ENCODE measurements at places on chromosomes 13 and 19. TPM values are rescaled to one million over a fixed set of nuclear protein-coding genes. Genes with fewer than 3 reads are reported as not detected.

Gene WDR88
- total RNA-seq, result not detected

- H3K4me1 ChIP-seq, result peaks cover 15% of the 10 kb centered on the region
- peak; percentile 35 for DNase-seq
- peaks cover 12% of the 10 kb centered on the region for H3K36me3 ChIP-seq
Observed at GRCh38 chr19:10769533-10770491, 51.9 kb downstream of the DNM2 start.

- no peaks in the 10 kb centered on the region for H3K27me3 ChIP-seq
- no peaks in the 10 kb centered on the region for H3K36me3 ChIP-seq
- no peak overlapping the region for H3K4me3 ChIP-seq
- DNase-seq, result peak; percentile 59
Observed at GRCh38 chr19:38134540-38135149, 89.4 kb downstream of the DPF1 start.

- H3K36me3 ChIP-seq, result no peaks in the 10 kb centered on the region
- no peak overlapping the region for H3K27ac ChIP-seq
- DNase-seq, result no peak
- H3K27me3 ChIP-seq, result peaks cover 5% of the 10 kb centered on the region
Observed at GRCh38 chr13:23391752-23392151, 41.8 kb downstream of the SACS start.

DNA sequence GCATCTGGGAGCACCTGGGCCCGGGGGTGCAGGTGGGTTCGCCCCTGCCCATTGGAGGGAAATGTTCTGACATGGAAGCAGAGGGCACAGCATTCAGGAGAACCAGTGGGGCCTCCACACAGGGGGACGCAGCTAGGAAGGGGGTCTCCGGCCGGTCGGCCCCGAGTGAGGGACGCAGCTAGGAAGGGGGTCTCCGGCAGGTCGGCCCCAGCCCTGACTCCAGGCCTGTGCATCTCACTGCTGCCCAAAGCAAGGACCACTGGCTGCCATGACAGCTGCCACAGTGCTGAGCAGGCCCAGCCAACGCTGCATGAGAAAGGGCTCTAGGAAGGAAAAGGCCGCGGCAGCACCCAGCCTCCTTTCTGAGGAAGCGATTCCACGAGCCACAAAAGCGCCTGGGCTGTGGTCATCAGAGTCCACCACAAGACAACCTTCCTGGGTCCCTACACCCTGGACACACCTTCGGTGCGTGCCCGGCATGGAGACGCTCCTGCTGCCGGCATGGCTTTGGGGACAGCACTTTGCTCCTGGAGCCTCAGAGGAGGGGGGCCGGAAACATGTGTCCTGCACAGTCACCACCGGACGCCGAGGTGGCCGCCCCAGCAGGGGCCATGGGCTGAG lies 9.7 kb downstream of the RASA3 start:
- no peaks in the 10 kb centered on the region for H3K27me3 ChIP-seq
- H3K36me3 ChIP-seq, result peaks cover 22% of the 10 kb centered on the region
- peak overlapping the region; percentile 75 for H3K27ac ChIP-seq
- peak; percentile 9 for DNase-seq

GRCh38 chr19:28929006-28929405 lies 283.9 kb downstream of the UQCRFS1 start:
- H3K36me3 ChIP-seq, result no peaks in the 10 kb centered on the region
- no peak overlapping the region for H3K4me3 ChIP-seq
- no peaks in the 10 kb centered on the region for H3K4me1 ChIP-seq

DNA sequence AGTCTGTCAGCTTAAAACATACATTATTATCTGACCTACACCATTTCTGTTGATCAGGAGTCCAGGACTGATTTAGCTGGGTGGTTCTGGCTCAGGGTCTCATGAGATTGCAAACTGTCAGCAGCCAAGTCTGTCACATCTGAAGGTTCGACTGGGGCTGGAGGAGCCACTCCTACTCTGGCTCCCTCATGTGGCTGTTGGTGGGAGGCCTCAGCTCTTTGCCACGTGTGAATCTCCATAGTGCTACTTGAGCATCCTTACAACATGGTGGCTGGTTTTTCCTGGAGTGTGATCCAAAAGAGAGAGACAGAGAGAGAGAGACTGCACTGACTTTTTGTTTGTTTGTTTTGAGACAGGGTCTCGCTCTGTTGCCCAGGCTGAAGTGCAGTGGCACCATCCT lies 63.6 kb upstream of the NFIC start:
- peak; percentile 23 for DNase-seq
- H3K4me3 ChIP-seq, result no peak overlapping the region
- H3K27ac ChIP-seq, result no peak overlapping the region
- H3K36me3 ChIP-seq, result no peaks in the 10 kb centered on the region

DNA sequence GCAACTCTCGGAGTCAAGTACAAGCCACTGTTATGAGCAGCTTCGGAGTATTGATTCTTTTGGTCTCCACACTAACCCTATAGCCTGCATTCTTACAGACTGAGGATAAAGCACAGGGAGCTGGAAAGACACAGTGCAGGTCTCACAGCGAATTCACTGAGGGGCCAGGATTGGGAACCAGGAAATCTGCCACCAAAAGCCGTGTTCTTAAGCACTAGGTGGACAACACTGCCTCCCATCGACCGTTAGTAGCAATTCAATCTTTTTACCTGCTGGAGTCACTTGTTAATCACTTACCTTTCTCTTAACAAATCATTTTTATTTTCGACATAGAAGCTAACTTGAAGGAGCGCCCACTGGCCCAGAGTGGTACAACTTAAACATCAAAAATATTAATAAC lies 6.3 kb downstream of the PMIS2 start:
- H3K27me3 ChIP-seq, result peaks cover 7% of the 10 kb centered on the region
- no peak overlapping the region for H3K4me3 ChIP-seq
- peaks cover 5% of the 10 kb centered on the region for H3K4me1 ChIP-seq
- no peaks in the 10 kb centered on the region for H3K36me3 ChIP-seq

DNA sequence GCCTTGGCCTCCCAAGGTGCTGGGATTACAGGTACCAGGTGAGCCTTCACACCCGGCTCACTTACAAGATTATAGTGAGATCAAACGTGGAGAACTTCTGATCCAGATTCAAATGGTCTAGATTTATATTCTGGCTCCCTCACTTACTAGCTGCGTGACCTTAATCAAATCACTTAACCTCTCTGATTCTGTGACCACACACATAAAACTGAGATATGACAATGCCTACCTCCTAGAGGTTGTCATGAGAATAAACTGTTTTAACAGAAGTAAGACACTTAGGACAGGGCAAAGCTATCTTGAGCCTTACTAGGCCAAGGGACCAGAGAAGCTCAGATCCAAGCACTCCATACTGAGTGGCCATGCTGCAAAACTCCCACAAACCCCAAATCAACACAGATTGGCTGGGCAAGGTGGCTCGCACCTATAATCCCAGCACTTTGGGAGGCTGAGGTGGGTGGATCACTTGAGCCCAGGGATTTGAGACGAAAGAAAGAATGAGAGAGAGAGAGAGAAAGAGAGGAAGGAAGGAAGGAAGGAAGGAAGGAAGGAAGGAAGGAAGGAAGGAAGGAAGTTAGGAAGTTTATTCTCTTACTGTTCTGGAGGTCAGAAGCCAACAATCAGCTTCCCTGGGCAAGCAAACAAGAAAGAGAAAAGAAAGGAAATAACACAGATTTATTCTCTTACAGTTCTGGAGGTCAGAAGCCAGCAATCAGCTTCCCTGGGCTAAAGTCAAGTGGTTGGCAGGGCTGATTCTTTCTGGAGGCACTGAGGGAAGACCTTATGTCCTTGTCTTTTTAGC lies 46.1 kb upstream of the MAP3K10 start:
- no peak for DNase-seq
- peak overlapping the region; percentile 13 for H3K27ac ChIP-seq
- H3K4me3 ChIP-seq, result peak overlapping the region; percentile 24
- H3K27me3 ChIP-seq, result no peaks in the 10 kb centered on the region
- H3K4me1 ChIP-seq, result peaks cover 42% of the 10 kb centered on the region

DNA sequence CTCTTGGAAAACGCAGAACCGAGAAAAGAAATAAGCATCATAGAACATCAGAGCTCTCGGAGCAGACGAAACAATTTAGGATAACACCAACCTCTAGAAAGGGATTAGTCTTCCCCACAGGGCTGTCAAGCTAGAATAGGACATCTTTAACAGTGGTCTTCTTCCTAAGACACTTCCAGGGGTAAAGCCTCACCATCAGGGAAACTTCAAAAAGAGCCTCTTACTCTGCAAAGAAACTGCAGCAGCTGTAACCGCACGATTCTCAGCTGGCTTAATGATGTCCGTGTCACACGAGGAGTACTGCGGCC lies 642 bp downstream of the ZNF571 start:
- H3K4me3 ChIP-seq, result peak overlapping the region; percentile 95
- peaks cover 27% of the 10 kb centered on the region for H3K4me1 ChIP-seq
- H3K27ac ChIP-seq, result peak overlapping the region; percentile 99
- DNase-seq, result no peak
- H3K36me3 ChIP-seq, result peaks cover 37% of the 10 kb centered on the region
- no peaks in the 10 kb centered on the region for H3K27me3 ChIP-seq

- no peak overlapping the region for H3K4me3 ChIP-seq
- no peaks in the 10 kb centered on the region for H3K36me3 ChIP-seq
- DNase-seq, result peak; percentile 14
Observed at GRCh38 chr19:13401388-13401787, 104.9 kb downstream of the CACNA1A start.

GRCh38 chr13:28001049-28001448 lies 12.6 kb upstream of the URAD start:
- H3K27ac ChIP-seq, result no peak overlapping the region
- no peaks in the 10 kb centered on the region for H3K27me3 ChIP-seq
- H3K4me3 ChIP-seq, result no peak overlapping the region
- no peaks in the 10 kb centered on the region for H3K4me1 ChIP-seq
- no peak for DNase-seq
